ENCODE measurements at places on chromosomes 5 and 9.

GRCh38 chr9:96006961-96007360 is 131.5 kb downstream of the ERCC6L2 start:
- DNase-seq, result no peak

GRCh38 chr5:131943916-131944315 is 1.5 kb downstream of the MEIKIN start:
- DNase-seq, result no peak

DNA sequence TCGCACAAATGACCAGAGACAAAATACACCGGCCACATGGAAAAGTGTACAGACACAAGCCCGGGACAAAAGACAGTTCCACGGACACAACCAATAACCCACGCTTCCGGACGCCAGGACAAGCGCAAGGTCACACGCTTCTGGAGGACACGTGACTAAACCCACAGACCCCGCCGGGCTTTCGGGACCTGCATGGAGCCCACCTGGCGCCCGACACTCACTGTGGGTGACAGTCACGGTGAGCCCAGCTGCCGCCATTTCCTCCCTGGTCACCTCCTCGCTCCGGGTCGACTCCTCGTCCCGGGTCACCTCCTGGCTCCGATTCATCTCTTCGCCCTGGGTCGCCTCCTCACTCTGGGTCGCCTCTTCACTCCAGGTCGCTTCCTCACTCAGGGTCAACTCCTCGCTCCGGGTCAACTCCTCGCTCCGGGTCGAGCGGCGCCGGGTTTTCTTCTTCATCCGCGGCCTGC is 470 bp downstream of the BAG1 start:
- DNase-seq, result peak; percentile 37

- DNase-seq, result no peak
Measured at GRCh38 chr9:81245254-81245956, 443.9 kb downstream of the TLE1 start.

GRCh38 chr5:125004009-125004408 is 257.6 kb upstream of the ZNF608 start:
- DNase-seq, result no peak

- DNase-seq, result no peak
Measured at GRCh38 chr5:53313145-53313544, 167.3 kb upstream of the FST start.

GRCh38 chr9:90002397-90003271 is 397.8 kb downstream of the GADD45G start:
- DNase-seq, result no peak

GRCh38 chr5:131637694-131638093 is 2.7 kb upstream of the RAPGEF6 start:
- no peak for DNase-seq

DNA sequence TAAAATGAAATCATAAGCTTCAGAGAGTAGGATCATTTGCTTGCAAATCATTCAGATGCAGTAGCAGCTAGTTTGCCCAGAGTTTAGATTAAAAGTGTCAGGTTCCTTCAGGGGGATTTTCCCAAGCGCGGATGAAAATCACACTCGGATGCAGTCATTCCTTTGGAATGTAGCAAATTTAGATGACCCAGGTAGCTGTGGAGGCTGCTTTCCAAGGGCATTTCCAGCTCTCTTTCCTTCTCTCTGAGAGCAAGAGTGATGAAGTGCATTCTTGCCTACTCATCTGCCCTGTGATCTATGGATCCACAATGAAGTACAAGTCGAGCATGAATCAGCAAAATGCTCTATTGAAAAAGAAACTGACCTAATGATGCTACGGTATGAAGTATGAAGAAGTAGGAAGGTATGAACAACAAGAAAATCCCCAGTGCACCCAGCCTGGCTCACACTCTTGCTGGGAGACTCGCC is 200.2 kb downstream of the PLK2 start:
- DNase-seq, result no peak

DNA sequence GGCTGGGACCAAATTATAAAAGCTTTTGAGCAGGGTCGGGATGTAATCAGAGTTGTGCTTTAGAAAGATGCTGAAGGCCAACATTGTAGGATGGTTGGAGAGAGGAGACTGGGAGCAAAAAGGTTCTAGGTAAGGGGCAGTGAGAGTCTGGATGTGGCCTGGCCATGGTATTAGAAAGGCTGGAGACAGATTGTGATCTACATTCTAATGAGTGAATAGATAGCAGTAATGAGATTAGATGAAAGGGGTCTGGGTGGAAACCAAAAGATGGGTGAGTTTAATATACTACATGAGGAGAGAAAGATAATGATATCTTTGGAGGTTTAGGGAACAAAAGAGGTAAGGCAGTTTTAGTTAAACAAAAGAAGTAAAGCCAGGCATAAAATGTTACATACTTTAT is 88.8 kb upstream of the SH3GL2 start:
- DNase-seq, result no peak

GRCh38 chr5:59069438-59070079 is 486.7 kb downstream of the RAB3C start:
- no peak for DNase-seq

- no peak for DNase-seq
Measured at GRCh38 chr5:471750-472058, 28.7 kb downstream of the EXOC3 start.

GRCh38 chr9:121749614-121750013 is 98.2 kb downstream of the DAB2IP start:
- DNase-seq, result no peak

GRCh38 chr9:97480749-97481148 is 20.7 kb upstream of the TMOD1 start:
- DNase-seq, result no peak

GRCh38 chr5:163478126-163478981 is 17.9 kb downstream of the HMMR start:
- DNase-seq, result no peak

GRCh38 chr5:37375091-37375490 is 4.0 kb upstream of the WDR70 start:
- no peak for DNase-seq

- DNase-seq, result no peak
Measured at GRCh38 chr5:31051316-31051715, 142.2 kb upstream of the CDH6 start.

DNA sequence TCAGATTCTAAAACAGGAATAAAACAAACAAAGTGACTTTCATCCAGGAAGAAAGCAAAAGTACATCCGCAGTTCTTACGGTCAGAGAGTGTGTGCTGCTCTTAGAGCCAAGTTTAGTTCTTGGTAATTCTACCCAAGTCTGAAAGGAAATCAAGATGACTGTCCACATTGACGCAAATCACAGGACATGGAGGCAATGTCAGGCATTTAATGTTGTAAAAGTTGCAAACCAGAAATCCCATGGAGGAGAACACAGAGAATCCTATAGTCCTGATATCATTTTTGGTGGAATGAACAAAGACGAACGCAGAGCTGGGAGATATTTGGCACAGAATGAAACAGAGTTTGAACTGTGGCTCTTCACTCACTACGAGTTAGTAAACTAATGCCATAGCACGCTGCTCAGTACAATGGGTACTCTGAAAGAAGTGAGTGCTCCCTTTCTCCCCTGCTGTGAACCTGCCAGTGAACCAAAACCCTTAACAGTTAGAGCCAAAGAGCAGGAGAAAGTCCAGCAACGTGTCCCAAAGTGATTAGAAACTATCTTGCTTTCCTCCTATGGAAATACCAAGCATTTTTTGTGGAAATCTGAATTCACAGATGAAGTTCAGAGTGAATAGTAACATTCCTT is 74.3 kb downstream of the MUSK start:
- no peak for DNase-seq

GRCh38 chr9:129685220-129685932 is 19.9 kb downstream of the PRRX2 start:
- no peak for DNase-seq

DNA sequence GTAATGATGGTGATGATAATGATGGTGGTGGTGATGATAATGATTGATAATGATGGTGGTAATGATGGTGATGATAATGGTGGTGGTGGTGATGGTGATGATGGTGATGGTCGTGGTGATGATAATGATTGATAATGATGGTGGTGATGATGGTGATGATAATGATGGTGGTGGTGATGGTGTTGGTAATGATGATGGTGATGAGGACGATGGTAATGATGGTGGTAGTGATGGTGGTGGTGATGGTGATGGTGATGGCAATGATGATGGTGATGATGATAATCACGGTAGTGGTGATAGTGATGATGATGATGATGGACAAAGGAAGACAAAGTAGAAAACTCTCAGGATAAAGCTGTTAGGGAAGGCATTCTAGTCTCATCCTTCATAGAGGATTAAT is 310.5 kb downstream of the MSX2 start:
- DNase-seq, result no peak

- DNase-seq, result no peak
Measured at GRCh38 chr5:78236046-78236445, 58.5 kb downstream of the AP3B1 start.

DNA sequence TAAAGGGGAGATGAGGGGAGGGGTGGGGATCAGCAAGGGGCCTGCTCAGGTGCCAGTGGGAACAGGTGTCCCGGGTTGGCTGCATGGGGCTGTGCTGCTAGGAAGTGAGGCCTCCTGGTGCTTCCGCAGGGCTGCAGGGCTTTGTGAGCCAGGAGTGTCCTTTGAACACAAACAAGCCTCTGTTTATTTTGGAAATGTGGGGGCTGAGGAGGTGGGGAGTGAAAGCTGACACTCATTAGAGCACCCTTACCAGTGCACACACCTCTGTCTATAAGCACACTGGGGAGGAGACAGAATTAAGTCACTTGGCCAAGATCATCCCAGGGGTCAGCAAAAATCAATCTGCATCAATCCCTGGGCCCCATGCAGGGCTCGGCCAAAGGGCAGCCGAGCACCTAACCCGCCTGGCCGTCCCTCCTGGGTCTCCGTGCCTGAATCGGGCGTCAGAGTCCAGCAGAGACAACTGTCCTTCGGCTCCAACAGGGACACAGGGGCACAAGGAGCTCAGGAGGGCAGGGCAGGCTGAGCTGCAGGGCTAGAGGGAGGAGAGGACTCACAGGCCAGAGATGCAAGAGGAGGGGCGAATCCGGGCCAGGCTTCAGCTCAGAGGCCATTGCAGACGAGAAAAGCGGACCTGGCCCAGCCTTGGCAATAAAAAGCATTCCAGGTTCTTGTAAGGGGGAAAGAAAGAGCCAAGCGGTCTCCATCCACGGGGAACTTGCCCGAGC is 99.8 kb downstream of the VAV2 start:
- no peak for DNase-seq
